Left renal pelvis (tissue), 4 donors: ENCODE measurements at places on chromosomes 1 and 21. TPM values are rescaled to one million over a fixed set of nuclear protein-coding genes. Genes with fewer than 3 reads are reported as not detected.

GRCh38 chr1:240618946-240619345 is 7.0 kb upstream of the GREM2 start:
- no peak for DNase-seq

The WNT4 gene
- 7.2 TPM for polyA plus RNA-seq

DNA sequence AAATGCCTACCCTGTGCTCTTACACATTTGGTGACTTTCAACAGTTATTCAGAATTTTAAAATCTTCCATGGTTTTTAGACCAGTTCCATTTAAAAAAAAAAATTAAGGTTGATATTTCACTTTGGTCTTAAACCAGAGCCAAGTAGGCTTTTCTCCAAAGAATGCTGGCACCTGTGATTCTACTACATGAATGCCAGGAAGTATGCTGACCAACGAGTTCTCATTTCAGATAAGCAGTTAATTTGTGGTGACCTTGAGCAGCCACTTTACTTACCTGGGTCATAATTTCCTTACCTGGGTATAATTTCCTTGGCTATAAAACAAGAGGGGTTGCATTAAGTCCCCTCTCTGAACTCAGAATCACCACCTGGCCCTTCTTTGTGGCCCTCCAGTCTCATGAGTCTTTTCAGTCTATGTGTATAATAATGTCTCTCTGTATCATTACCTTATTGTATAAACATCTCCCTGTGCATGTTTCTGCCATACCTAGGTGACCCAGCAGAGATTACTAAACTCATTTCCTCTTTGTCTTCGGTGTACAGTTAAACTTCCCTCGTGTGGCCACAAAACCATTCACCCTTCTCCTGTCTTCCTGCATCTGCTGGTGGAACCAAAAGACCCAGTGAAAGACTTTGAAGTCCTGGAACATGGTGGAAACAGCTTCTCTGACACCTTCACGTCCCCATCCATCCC is 139.1 kb upstream of the DPT start:
- DNase-seq, result no peak

The TRPM2 gene
- polyA plus RNA-seq, result 1.7 TPM
